ENCODE measurements at places on chromosomes 3 and 15.

DNA sequence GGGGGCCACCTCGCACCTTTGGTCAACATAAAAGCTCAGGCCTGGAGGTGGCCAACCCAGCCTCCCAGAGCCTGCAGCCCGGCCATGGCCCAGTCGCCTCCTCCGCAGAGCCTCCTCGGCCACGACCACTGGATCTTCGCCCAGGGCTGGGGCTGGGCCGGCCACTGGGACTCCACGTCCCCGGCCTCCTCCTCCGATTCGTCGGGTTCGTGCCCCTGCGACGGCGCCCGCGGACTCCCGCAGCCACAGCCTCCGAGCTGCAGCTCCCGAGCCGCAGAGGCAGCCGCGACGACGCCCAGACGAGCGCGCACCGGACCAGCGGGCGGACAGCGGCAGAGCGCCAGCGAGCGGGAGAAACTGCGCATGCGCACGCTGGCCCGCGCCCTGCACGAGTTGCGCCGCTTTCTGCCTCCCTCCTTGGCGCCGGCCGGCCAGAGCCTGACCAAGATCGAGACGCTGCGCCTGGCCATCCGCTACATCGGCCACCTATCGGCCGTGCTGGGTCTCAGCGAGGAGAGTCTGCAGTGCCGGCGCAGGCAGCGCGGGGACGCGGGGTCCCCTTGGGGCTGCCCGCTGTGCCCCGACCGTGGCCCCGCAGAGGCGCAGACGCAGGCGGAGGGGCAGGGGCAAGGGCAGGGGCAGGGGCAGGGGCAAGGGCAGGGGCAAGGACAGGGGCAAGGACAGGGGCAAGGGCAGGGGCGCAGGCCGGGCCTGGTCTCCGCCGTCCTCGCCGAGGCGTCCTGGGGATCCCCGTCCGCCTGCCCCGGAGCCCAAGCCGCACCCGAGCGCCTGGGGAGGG is at the start of gene MESP2:
TSS of gene MESP2 (plus strand) at position 59 of the 799 bp plus-strand sequence. CDS start at position 85, 26 bp downstream.
- DNase-seq: peak; percentile 30

DNA sequence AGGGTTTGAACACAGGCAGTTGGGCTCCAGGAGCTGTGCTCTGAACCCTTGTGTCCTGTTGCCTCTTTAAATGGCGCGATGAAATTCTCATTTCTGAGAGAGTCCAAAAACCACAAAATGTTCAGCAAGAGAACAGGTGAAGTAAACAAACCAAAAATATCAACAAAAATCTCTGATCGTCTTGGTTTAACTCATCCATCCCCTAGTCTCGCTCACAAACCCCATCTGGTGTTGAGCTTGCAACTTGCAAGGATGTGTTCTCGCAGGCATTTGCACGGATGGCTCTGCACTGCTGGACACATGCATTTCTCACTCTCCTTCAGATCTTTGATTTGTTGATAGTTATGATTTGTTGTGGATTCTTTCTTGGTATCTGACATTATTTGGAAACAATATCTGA is 31.1 kb downstream of the FAH start:
- no peak for DNase-seq

GRCh38 chr15:94667109-94667508 is 435.7 kb downstream of the MCTP2 start:
- DNase-seq: no peak

- no peak for DNase-seq
These were observed 700.5 kb upstream of the ZNF385D start for GRCh38 chr3:22451501-22451900.

DNA sequence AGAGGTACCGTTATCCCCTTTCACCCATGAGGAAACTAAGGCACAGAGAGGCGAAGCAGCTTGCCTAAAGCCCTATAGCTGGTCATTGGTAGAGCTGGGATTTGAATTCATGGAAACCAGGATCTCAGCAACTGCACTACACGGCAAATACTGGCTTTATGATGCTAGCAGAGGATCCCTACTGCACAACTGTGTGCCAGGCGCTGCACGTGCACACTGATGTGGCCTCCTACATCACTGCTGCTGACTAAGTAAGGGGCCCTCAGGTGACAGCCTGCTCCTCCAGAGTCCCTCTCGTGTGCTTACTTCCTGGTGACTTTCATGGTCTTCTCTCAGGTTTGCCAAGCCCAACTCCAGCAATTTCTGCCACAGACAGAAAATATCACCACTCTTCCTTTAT is 3.4 kb upstream of the POLG start:
- DNase-seq: no peak

DNA sequence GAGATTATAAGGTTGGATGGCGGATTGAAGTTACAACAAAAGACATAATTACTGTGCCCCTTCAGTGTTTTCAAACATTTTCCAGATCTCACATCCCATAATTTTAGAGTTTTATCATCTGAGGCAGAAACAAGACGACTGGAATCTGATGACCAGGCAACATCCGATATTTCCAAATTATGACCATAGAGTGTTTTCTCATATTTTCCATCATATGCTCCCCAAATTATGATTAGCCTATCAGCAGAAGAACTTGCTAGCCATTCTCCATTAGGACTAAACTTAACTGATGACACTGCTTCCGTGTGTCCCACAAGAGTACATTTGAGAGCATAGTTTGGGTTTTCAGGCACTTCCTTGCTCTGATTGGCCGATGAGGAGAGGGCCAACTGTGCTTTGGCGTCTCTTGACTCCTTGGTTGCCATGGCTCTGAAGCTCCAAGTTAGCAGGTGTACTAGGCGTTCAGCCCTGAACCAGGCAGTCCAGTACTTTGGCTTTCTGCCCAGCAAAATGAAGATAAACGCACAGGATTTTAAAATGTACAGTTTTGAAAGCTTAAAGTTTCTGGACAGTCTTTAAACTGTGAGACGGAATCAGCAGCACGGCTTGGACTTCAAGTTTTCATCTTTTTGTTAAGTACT is 638 bp downstream of the WDR5B start:
- DNase-seq: peak; percentile 26

DNA sequence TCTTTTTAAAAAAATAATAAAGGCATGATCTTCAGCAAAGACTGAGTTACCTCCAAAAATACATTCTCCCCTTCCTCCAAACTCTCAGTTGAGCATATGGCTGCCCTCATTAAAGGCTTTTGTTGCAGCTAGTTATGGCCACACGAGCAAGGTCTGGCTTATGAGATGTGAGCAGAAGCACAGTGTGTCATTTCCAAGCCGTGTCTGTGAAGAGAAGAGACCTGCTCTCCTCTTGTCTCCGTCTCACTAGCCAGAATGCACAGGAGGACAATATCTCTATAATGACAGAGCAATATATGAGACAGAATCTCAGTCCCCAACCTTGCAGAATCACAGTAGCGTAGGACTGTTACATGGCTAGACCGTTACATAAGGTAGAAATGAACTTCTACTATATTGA is 152.3 kb downstream of the MAGI1 start:
- no peak for DNase-seq

- no peak for DNase-seq
These were observed 35.6 kb upstream of the GYG1 start for GRCh38 chr3:148955544-148956346.

- no peak for DNase-seq
These were observed 48.5 kb upstream of the MCTP2 start for GRCh38 chr15:94182883-94183282.

DNA sequence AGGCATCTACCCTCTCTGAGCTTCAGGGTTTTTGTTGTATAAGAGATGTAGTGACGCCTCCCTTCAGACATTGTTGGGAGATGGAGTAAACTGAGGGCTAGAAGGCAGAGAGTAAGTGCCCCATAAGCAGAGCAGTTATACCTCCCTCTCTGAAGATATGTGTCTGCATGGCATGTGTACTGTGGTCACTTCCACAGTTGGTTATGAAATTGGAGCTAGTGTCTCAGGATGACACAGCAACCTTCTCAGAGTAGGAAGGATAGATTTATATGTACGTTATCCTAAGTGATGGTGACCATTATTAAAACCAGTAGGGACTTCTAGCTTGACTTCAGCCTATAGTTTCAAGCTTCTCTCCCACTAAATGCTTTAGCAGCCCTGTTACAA is 17.9 kb downstream of the PXK start:
- no peak for DNase-seq

GRCh38 chr3:12380461-12380860 is 91.6 kb downstream of the PPARG start:
- no peak for DNase-seq

DNA sequence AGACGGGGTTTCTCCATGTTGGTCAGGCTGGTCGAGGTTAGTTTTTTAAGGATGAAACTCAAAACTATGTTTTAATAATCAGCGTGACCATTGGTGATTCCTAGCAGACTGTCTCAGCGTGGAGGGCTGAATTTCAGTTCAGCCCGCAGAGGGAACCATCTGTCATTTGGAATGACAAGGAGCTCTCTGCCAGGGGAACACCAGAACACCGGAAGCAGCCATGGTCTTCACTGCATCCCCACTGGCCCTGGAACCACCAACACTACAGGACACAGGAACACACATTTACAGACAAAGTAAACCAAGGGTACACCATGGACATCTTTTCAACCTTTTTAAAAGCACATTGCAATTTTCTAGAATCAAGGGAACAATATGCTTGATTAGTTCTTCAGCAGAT is 424.7 kb downstream of the FHIT start:
- DNase-seq: no peak

DNA sequence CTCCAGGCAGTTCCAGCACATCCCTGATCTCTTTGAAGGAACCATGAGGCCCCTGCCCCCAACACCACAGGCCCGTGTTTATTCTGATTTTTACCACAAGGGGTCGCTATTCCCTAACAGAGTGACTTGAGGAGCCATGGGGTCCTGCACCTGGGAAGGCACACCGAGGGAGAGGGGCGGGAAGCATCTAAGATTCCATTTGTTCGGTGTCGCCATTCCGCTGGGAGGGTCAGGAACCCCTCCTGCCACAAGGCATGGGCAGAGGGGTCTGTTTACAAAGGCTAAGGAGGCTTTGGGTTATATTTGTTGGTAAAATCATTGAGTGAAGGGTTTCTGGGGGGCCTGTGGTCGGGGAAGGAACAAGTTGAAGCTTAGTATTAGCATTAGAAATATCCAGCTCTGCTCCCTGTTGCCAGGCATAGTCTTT is 77.1 kb downstream of the WDR76 start:
- DNase-seq: peak; percentile 52

GRCh38 chr3:82824491-82824890 is 1063.0 kb upstream of the GBE1 start:
- DNase-seq: no peak

GRCh38 chr15:25688166-25688565 is 175.0 kb downstream of the ATP10A start:
- no peak for DNase-seq

DNA sequence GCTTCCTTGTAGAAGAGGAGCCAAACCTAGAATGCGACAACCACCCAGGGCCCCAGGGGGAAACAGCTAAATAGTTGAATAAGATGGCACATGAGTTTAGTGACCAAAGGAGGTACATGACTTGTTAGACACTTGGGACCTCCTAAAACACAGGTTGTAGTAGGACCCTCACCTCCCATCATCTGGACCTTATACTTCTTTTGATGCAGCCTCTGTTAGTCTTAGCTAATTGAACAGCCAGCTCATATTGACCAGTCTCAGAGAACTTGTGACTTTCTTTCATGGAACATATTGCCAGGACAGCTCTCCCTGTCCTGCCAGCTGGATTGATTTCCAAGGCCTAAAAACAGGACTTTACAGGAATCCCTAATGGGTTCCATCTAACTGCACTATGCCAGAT is 45.0 kb downstream of the SPSB4 start:
- no peak for DNase-seq

DNA sequence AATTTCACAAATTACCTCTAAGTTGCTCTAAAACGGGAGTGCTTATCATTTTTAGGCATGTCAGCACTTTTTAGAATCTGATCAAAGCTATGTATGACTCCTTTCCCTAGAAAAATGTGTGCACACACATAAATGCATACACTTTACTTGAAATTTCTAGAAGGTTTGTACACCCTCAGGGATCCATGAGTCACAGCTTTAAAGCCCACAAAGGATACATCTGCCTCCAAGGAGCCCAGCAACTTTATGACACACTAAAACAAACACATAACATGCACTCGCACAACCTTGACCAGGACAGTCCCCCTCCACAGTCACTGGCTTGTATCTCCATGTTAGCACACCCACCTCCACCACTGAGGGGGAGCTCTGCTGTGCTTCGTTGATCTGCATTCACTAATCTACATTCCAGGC is 722.0 kb upstream of the CFAP20DC start:
- no peak for DNase-seq

- no peak for DNase-seq
These were observed 20.8 kb upstream of the APH1B start for GRCh38 chr15:63256433-63257274.

DNA sequence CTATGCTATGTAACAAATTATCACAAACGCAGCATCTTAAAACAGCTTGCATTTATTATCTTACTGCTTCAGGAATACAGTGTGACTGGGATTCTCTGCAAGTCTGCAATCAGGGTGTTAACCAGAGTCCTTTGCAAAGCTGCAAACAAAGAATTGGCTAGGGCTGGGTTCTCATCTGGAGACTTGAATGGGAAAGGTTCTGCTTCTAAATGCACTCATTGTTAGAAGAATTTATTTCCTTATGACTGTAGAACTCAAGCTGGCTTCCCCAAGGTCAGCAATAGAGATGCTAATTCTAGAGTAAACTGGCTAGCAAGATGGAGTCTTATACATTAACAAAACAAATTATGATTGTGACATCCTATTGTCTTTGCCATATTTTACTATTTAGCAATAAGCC is 673.7 kb downstream of the DIPK2A start:
- DNase-seq: no peak

- DNase-seq: no peak
These were observed 181.4 kb downstream of the SMAD6 start for GRCh38 chr15:66883284-66883911.

DNA sequence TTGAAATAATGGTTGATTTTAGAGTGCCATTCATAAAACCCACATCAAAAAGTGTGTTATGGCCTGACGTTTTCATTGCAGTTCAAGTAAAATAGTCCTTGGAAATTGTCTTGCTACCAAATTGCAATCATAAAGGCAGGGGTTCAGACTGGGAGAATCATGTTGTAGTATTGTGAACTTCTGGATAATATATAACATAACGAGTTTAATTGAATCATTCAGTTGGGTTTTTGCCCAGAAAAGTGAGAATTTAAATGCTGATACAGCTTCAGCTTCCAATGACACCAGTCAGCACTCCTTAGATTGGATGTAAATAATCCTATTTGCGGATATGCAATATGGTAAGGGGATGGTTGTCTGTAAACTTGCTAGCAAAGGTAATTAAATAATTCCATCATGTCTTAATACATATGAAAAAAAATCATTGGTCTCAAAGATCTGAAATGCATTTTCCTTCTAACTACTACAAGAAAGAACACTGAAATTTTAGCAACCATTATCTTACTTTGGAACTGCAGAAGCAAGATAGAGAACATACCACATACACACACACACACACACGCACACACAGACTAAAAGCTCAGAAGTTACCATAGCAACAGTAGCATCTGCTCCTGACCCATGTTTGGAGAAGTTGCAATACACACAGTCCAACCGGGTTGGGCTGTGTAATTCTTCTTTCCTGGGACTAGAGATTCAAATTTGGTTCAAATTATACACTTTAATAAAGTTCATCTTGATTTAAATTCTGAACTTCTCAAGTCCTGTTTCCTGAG is 686.2 kb upstream of the NR2F2 start:
- DNase-seq: no peak

GRCh38 chr3:73614419-73614818 is 10.3 kb downstream of the PDZRN3 start:
- no peak for DNase-seq

All from activated T-cell treated with anti-CD3 and anti-CD28 coated beads for 24 hours (primary cell).